ENCODE measurements at places on chromosomes 7 and 10.

DNA sequence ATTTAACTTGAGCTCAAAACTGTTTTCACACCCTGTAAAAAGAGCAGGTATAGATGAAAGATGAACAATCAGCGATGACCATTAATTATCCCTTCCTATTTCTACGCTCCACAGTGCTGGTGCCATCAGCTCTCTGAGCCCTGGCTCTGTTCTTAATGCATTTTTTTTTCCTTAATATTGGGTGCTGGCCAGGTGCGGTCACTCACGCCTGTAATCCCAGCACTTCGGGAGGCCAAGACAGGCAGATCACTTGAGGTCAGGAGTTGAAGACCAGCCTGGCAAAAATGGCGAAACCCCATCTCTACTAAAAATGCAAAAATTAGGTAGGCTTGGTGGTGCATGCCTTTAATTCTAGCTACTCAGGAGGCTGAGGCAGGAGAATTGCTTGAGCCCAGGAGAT lies 4.2 kb downstream of the STEAP4 start:
- DNase-seq, result no peak

GRCh38 chr10:71349406-71349805 lies 30.3 kb downstream of the SLC29A3 start:
- DNase-seq, result no peak

DNA sequence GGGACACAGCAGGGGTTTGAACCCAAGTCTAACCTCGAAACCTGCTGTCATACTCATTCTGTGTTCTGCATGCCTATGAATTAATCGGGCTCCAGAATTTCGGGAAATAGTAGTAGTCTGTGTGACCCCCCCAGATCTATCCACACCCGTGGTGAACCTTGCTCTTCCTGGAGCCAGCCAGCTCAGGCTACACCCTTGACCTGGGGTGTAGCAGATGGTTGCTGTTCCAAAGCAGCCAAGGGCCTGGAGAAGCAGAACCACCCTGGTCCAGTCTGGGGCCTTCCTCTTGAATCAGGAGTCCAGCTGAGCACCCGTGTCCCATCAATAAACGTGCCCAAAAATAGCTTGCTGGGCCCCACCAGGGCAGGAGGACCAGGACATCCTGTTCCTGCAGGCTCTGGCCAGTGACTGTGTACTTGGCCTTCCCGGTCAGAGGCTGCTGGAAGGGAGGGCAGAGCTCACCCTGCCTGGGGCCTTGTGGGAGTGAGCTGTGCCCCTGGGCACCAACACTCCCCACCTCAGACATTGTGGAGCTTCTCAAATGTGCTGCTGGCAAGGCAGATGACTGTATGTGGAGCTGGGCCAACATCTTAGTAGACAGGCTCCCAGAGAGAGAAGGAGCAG lies 101.2 kb upstream of the ZNF716 start:
- no peak for DNase-seq

- no peak for DNase-seq
Observed at GRCh38 chr7:111212857-111213523, 122.1 kb downstream of the LRRN3 start.

- no peak for DNase-seq
Observed at GRCh38 chr10:109239371-109239770, 683.9 kb downstream of the XPNPEP1 start.

GRCh38 chr10:24866604-24867583 lies 85.5 kb downstream of the PRTFDC1 start:
- no peak for DNase-seq

GRCh38 chr7:139691253-139691781 lies 86.5 kb downstream of the HIPK2 start:
- DNase-seq, result no peak

- no peak for DNase-seq
Observed at GRCh38 chr10:88332503-88333247, 250.4 kb downstream of the RNLS start.

GRCh38 chr10:69413221-69413865 lies 3.4 kb downstream of the TACR2 start:
- DNase-seq, result peak; percentile 33

DNA sequence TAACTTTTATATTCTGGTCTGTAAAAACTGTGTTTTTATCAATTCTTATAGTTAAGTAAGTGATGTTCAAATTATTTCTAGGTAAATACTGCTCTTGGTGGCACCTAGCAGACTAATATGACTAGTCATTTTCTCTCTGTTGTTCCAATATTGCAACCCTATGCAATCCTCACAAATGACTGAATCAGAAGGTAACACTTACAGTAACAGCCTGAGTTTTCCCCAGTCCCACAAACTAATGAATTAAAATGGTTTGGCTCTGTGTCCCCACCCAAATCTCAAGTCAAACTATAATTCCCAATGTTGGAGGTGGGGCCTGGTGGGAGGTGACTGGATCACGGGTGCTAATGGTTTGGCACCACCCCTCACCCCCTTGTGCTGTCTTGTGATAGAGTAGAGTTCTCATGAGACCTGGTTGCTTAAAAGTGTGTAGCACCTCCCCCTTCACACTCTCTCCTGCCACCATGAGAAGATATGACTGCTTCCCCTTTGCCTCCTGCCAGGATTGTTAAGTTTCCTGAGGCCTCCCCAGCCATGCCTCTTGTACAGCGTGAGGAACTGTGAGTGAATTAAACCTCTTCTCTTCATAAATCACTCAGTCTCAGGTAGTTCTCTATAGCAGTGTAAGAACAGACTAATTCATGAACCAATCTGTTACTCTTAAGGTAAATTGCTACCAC lies 43.5 kb downstream of the MTPN start:
- no peak for DNase-seq

DNA sequence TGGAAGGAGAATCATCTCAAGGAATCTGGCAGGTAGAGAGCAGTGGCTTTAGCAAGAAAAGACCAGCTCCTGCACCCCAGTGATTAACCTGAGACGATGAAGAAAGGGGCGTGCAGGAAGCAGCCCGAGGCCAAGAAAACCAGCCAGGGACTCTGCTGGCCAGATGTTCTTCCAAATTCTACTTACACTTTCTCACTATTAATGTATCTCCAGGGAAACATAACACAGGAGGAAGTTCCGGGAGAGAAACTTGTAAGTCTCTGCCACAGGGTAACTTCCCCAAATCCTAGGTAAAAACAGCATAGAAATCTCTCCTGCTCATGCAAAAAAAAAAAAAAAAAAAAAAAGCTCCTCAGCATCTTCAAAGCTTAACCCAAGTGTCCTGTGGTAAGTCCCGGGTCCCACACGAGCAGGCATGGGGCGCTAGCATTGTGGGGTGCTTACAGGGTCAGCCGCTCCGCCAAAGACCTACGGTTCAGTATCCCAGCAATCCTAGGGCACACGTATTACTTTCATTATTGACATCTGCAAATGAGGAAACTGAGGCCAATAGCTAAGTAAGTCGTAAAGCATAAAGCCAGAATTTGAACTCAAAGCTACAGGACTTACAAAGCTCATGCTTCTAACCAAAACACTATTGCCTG lies 97.2 kb upstream of the GNA12 start:
- DNase-seq, result no peak

DNA sequence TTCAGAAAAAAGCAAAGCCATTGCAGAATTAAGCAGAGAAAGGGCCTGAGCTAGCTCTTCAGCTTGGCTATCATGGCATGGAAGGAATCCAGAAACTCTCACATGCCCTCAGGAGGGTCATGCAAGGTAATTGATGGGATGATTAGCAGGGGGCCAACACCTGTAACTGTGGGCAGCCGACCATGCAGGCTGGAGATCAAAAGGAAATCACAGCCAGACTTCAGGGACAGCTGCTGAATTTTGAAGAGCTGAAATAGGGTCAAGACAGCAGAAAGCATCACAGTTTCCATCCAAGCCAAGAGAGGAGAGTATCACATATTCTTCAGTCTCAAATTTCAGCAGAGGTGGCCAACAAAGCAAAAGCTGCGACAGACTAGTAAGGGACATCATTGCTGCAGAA lies 239.6 kb upstream of the STEAP1 start:
- DNase-seq, result no peak

- DNase-seq, result no peak
Observed at GRCh38 chr10:72694476-72695369, 2.8 kb downstream of the MCU start.

GRCh38 chr7:108724251-108725100 lies 154.8 kb downstream of the DNAJB9 start:
- DNase-seq, result no peak

DNA sequence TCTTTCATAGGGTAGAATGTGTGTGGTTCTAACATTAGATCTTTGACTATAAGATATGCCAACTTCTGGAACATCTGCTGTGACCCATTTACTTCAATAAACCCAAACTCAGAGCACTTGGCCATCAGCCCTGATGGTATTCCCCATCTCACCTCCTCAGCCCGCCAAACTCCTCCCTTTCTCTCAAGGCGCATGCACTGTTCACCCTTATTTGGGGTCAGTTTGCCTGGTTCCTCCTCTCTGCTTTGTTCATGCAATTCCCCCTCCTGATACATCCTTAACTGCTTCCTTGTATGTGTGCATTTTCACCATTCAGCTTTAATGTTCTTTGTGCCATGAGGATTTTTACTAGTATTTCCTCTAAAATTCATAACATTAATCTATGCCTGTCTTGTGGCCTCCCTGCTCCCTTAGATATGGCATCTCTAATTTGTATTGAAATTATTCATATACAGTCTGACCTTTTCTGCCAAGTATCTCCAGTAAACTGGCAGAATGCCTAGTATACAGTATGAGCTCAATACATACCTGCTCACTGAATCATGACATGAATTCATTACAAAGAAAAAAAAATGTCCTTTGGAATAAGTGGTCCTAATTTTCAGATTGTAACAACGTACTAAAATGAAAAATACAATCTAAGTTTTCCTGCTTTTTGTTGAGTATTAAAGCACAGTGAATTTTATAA lies 336.8 kb upstream of the IGFBP3 start:
- DNase-seq, result no peak

DNA sequence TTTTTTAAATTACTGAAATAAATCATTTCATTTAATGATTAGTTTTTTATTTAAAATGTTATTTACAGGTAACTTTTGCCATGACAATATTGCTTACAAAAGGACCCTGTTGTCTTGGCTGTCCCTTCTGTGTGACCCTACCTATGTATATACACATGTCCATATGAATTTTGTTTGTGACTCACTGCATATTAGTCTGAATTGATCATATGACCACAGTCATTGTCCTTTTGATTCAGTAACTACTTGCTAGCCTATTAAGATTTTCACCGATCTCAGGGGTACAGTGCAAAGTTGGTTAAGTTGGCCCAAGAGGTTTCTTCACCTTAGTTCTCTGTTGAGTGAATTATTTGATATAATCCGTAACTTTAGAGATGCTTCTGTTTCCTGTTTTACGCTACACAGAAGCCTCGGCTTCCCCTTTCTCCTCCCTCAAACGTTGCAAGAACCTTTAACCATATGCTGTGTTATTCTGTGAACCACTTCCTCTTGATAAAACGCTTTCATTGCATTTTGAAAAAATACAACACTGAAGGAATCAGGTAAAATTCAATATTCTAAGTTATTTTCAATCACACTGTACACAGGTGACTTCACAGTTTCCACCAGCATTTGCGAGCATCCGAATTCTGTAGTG lies 43.9 kb downstream of the APBB1IP start:
- peak; percentile 26 for DNase-seq

DNA sequence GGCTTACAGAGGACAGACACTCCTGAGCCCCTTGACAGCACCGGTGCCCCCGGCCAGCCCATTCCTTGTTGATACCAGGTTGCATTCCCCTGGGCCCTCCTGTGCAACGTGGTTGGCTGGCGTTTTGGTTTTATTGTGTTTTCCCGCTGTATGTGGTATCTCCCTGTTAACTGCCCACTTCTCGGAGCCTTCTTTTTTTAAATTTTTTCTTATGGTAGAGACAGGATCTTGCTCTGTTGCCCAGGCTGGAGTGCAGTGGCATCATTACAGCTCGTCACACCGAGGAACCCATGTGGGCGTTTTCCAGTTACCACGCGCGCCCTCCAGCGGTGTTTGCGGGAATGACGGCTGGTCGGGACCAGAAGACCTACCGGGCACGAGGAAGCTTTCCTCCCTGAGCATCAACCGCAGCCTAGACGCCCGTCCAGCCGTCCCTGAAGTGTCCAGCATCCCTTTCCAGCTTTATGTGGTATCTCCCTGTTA lies 16.9 kb upstream of the ZFAND2A start:
- DNase-seq, result peak; percentile 65

DNA sequence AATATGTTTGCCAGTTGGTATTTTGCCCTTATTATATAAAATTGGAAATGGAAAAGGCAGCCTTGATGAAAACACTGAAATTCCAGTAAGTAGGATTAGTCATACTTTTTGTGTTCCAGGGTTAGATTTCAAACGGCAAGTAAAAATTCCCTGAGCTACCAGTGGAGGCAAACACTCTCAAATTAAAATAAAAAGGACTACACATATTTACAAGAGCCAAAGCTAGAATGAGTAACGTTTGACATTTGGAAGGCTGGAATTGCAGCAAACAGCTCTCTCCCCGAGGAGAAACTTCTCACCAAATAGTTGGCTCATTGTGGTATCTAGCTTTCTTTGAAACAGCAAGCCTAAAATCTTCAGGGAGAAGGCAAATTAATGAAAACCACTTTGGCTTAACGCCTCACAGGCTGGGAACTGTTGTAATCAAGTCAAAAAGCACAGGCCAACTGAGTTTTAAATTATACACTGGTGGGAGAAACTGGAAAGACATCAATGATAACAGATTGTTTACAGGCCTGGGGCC lies 288.4 kb downstream of the SNX13 start:
- DNase-seq, result no peak

DNA sequence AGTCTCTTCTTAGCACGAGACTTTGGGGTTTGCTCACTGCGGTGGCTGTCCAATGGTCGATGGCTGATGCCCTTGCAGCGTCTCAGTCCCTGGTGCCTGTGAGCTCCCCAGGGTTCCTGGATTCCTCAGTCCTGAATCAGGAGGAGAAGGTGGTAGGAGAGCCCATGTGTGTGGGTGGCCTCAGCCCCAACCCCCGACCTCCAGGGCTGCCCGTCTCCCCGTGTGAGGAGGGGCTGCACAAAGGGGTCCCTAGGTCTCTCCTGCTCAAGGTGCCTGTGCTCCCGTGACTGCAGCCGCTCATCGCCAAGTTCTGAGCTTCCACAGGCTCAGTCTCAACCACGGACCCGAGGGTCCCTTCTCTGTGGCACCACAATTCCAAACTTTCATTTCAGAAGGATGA lies 142.9 kb downstream of the VIPR2 start:
- no peak for DNase-seq

DNA sequence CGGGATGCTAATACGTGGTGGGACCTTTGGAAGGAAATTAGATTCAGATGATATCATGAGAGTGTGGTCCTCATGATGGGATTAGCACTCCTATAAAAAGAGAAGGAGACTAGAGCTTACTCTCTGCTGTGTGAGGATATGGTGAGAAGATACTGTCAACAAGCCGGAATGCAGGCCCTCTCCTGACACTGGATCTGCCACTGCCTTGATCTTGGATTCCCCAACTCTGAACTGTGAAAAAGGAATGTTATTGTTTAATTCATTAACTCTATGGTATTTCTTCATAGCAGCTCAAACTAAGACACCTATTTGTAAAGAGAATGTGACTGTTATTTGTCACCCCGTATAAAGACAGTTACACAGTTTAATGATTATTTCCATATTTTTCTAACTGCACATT lies 1227.5 kb upstream of the C7orf33 start:
- DNase-seq, result no peak

- no peak for DNase-seq
Observed at GRCh38 chr10:129968020-129968852, 4.2 kb upstream of the EBF3 start.

GRCh38 chr10:13161857-13162271 lies 506 bp downstream of the MCM10 start:
- DNase-seq, result no peak

Data from activated CD4-positive, alpha-beta T cell treated with anti-CD3 and anti-CD28 coated beads for 4 hours (primary cell).